ENCODE measurements at places on chromosomes 6 and 20. TPM values are rescaled to one million over a fixed set of nuclear protein-coding genes. Genes with fewer than 3 reads are reported as not detected.

Gene PSORS1C2
- total RNA-seq = not detected

Gene FAM209A
- total RNA-seq = 4.2 TPM

Gene TUBE1
- 40.6 TPM for total RNA-seq

Gene GPR63
- 1.9 TPM for total RNA-seq

Gene TSBP1
- total RNA-seq = not detected

Gene SLPI
- total RNA-seq = not detected

Gene SLC17A1
- not detected for total RNA-seq

Gene KCNQ5
- 4.2 TPM for total RNA-seq

Gene PPIL6
- 0.39 TPM for total RNA-seq

Gene DDX43
- total RNA-seq = 1.9 TPM

Gene VWA7
- total RNA-seq = 1.0 TPM

Gene OOEP
- total RNA-seq = not detected

Gene SMPDL3A
- not detected for total RNA-seq

Gene ASIP
- not detected for total RNA-seq

Gene C20orf204
- total RNA-seq = 4.1 TPM

All from CD4-positive, alpha-beta memory T cell (primary cell).